ENCODE measurements at places on chromosomes 13 and 19.

DNA sequence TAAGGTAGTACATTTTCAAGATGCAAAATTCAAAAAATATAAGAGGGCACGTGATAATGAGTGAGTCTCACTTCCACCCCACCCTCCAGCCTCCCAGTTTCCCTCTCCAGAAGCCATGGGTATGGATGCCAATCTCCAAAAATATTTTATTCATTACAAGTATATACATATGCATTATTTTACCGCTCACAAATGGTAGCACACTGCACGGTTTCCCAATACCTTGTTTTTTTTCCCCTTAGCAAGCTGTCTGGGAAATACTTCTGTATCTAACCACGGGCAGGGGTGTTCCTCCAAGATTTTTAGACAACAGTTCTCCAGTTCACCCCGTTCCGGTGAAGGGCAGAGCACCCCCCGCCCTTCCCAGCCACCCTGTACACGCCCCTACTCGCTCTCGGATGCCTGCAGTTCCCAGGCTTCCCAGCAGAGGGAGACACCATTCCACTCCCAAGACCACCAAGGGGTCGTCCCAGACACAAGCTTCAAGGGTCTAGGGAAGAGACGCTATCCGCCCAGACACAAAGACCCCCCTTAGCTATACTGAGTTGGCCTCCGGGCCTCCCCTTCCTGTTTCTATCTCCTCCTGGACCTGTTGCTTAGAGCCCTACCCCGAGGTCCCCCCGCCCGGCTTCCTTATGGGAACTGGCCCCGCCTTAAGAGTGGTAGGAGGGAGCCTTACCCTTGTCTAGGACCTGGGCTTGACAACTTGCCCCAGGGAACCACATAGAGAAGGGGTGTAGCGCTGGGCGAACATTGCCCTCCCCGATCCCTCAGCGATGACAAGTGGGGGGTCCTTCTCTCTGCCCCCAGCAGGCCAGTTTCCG, 1.1 kb upstream of the FXYD3 start:
- peak; percentile 73 for DNase-seq

DNA sequence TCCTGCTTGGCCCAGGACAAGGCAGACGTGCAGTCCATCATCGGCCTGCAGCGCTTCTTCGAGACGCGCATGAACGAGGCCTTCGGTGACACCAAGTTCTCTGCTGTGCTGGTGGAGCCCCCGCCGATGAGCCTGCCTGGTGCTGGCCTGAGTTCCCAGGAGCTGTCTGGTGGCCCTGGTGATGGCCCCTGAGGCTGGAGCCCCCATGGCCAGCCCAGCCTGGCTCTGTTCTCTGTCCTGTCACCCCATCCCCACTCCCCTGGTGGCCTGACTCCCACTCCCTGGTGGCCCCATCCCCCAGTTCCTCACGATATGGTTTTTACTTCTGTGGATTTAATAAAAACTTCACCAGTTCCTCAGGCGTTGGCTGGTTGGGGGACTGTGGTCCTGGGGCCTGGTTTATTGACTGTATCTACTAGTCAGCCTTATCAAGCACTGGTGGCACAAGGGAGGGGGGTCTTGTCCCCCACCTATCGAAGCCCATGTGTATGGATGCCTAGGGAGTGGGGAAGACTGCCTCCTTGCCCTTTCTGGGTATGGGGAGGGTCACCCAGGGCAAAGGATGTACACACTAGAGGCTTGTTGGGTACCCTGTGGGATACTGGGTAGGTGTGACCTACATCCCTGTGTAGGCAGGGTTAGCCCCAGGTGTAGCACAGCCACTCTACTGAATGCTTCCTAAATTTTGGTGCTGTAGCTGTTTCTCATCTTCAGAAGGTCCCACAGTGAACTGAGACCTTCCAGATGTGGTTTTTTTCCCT, 4.4 kb downstream of the CHMP2A start:
- no peak for DNase-seq

GRCh38 chr19:18496167-18496979, 25.5 kb downstream of the ELL start:
- DNase-seq = no peak

DNA sequence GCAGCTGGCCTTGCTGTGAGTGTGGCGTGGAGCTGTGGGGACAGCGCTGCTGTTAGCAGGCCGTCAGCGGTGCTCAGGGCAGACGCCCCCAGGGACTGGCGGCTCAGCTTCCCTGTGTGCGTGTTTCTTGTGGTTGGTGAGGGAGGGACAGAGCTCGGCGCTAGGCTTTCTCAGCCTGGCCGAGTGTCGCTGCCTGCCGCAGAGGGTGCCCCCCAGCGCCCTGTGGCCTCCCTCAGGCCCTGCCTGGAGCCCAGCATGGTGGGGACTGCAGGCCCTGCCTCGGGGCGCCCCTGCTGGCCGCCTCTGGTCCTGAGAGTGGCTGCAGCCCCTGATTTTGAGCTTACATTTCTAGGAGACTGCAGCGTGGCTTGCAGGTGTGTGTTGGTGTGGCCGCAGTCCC, 35.5 kb downstream of the DOT1L start:
- DNase-seq = no peak

- DNase-seq = no peak
These were observed 2.3 kb downstream of the TULP2 start for GRCh38 chr19:48896191-48896720.

- no peak for DNase-seq
These were observed 35.0 kb upstream of the CACTIN start for GRCh38 chr19:3661284-3662238.

DNA sequence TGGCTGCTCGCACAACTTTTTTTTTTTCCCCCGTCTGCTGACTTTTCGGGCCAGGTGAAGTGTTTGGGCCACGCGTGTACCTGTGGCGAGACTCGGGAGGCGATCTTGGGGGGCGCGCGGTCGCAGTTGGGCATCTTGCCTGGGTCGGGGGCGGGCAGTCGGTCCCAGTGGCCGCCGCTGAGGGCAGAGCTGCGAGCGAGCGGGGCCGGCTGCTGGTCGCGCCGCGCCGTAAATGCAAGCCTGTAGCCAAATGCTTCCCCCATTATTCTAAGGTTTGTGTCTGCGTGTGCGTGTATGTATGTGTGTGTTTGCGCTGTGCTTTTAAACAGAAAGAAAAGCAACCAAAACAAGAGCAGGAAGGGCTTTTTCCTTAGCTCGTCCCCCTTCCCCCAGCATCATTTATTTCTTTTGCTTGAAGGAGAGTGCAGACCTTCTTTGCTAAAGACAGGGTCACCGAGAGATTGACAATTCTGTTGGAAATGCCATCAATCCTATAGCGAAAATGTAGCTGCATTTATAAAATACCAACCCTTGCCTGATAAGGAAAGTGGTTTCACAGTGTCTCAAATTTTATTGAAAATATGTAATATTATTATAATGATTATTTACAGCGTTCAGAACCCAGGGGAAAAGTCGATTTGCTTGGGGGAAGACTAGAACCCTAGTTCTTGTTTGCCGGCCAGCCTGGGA, 143.2 kb upstream of the ZNF536 start:
- DNase-seq = no peak

GRCh38 chr19:15629003-15629880, 11.5 kb upstream of the CYP4F3 start:
- peak; percentile 61 for DNase-seq

DNA sequence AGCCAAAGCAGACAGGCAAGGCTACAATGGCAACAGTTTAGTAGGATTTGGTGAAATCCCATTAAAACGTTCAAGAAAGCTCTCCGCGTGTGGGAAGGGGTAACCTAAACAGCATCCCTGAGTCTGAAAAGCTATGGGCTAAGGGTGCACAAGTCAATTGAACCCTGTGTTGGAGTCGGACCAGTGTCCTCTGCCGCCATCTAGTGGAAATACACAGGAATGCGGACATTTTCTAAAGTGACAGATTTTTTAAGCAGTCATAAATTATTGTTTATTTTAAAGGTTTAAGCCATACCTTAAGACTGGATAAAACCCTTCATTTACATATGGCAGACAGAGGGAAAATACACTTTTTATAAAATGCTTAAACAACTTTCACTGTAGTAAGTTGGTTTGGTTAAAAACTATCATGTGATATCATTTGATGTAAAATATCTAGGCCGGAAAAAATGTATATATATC, 26.5 kb upstream of the LSM14A start:
- DNase-seq = peak; percentile 18

- no peak for DNase-seq
These were observed 26.6 kb downstream of the SHISA2 start for GRCh38 chr13:26025196-26025595.

- DNase-seq = no peak
These were observed 20.1 kb upstream of the N4BP2L1 start for GRCh38 chr13:32447894-32448623.

- no peak for DNase-seq
These were observed 2.5 kb upstream of the S1PR4 start for GRCh38 chr19:3175781-3176714.

- DNase-seq = no peak
These were observed 23.0 kb upstream of the ATP1A3 start for GRCh38 chr19:42017040-42017439.

DNA sequence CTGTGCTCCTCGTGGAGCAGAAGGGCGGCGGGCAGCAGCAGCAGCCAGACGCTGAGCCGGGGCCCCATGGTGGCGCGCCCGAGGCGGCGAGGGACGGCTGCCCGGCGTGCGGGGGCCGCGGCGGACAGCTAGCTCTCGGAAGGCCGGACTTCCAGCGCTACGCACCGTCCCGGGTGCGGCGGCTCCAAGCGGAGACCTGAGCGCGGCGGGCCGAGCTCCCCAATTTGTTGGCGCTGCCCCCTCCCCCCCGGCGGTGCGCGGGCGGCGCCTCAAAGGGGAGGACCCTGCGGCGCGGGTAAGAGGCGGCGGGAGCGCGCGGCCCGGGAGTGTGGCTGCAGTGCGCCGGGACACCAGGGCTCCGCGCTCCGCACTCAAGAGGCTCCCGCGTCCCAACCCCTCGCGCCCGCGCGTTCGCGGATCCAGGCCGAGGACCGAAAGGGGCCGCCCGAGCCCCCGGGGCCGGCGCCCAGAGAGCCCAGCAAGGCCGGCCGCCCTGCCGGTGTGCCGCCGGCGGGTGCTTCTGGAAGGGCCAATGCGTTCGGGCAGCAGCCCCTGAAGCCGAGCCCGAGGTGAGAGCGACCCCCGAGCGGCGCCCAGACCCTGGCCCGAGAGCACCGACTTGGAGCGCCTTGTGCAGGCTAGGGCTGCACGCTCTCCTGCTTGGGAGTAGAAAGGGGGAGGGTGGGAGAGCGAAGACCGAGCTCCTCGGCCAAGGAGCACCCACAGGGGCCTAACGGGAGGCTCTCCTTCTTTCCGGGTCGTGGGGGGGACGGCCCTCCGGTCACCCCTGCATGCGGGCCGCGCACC, at the start of the genes COL4A1 and COL4A2:
Gene COL4A1 (minus strand): TSS at position 198 of the 807 bp plus-strand sequence. CDS start 130 bp downstream, at position 68.
Gene COL4A2 (plus strand): TSS at position 325 of the 807 bp plus-strand sequence. CDS start 620 bp downstream, outside the sequence.
- DNase-seq = peak; percentile 42

- no peak for DNase-seq
These were observed 12.9 kb downstream of the ELAVL1 start for GRCh38 chr19:7992575-7992974.

DNA sequence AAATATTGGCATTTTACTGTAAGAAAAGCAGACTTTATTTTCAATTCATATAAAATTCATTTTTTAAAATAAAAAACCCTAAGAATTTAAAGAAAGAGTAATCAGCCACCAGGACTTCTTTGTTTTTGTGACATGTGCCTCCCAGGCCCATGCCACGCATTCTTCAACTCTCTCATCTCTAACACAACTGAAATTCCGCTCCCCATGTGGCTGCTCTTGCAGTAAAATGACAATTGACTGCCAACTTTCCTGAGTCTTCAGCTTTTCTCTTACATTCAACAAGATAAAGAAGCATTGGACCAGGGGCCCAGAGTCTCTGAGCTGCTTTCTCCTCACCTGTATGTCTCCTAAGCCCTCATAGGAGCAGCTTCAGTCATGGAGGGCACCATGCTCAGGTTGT, 372.1 kb downstream of the UQCRFS1 start:
- peak; percentile 65 for DNase-seq

- DNase-seq = no peak
These were observed 206.2 kb downstream of the URI1 start for GRCh38 chr19:30148039-30148790.

DNA sequence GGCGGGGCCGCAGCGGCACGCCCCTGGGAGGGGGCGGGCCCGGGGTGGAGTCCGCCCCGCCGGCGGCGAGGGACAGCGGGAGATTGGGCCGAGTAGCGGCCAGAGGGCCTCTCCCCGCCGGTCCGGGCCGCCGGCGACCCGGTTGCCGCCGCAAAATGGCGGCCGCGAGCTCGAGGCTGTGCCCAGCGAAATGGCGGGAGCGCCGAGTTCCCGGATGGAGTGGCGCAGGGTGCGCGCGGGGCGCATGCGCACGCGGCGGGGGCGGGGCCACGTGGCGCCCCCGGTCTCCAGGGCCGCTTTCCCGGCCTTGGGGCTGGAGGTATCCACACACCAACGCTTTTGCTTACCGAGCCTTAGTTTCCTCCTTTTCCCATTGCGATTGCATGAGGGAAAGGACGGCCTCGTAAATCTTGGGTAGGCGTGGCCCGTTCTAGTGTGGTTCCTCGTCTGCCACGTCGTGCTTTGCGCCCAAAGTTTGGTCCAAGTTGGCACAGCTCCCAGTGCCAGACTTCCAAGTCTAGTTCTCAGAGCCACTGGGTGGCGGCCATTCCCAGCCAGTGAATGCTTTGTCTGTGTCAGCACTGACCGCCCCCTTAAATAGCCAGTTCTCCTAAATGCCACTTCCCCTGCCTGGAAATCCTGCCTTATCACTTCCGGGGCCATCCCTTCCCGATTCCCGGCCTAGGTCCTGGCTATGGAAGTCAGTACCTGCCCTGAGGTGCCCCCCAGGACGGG, 513 bp downstream of the CIRBP start:
- DNase-seq = no peak

DNA sequence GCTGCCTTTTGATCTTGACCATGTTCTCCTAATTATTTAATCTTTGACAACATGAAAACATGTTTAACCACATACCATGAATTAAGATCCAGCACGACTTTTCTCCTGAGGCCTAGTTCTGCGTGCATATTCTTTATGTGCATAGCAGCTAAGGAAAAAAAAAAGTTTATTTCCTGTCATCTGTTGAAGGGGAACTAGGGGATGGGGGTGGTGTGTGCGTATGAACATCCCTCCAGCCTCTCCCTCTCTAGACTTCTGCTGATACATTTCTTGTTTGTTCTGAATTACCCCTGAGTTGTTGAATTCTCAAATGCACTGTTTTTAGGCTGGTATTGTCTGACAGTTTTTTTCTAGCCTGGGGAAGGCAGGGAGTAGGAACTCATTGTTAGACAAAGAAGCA, 543.3 kb downstream of the FGF9 start:
- no peak for DNase-seq

GRCh38 chr19:5336195-5336965, 4.2 kb downstream of the PTPRS start:
- DNase-seq = no peak

DNA sequence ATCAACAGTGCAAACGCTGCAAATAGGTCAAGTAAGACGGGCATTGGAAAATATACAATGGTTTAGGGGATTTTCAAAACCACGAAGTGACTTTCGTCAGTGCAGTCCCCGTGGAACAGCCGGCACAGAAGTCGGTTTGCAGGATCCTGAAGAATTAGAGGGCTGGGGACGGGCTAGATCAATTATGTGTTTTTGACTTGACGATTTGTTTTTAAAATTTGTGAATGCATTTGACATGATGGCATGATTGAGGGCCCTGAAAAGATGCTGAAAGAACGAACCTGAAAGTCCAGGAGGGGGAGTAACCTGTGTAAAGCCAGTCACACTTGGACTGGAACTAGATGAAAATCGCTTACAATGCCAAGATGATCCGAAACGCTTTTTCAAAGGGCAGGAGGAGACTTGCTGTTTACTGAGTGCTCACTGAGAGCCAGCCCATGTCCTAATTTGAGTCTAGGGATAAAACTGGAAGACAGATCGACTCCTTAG, 8.9 kb upstream of the DGKH start:
- no peak for DNase-seq

GRCh38 chr19:13172346-13173138, 22.3 kb downstream of the IER2 start:
- DNase-seq = no peak
